ENCODE measurements at places on chromosomes 2 and 18.

DNA sequence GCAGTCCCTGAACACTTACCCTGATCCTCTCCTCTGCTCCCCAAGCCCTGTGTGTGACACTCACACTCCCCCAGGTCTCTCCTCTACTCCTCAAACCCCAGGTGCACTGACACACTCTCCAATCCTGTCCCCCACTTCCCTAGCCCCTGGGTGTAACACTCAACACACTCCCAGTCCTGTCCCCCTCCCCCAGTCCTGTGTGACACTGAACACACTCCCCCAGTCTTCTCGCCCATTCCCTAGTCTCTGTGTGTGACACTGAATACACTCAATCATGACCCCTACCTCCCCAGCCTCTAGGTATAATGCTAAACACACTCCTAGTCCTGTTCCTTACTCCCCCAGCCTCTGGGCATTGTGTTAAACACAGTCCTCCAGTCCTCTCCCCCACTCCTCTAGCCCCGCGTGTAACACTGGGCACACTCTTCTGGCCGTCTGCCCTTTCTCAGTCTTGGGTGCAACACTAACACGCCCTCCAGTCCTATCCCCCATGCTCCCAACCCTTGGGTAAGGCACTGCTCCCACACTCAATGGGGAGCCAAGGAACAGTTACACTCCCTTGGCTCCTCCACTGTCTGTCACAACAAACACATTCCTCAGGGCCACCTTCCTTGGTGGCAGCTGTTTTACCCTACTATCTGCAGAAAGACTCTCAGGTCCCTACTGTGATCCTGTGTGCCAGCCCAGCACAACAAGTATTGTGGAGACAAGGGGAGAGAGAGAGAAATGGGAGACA is 82.5 kb upstream of the PKDCC start:
- no peak for DNase-seq

DNA sequence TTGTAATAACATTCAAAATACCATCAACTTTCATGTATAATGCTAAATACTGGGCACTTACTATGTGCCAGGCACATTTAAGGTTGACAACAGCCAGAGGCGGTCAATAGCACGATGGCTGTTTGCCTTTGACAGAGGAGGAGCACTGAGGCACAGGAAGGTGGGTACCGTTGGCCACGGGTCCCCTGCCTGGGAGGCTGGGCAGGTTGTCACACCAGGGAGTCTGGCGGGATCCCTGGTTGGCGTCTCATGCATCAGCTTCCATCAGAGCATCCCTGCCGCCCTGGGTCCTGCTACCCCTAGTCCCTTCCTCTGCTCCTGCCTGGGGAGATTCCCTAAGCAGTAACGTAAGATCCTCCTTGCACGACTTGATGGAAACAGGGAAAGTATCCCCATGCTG is 19.4 kb downstream of the ALLC start:
- DNase-seq: no peak

DNA sequence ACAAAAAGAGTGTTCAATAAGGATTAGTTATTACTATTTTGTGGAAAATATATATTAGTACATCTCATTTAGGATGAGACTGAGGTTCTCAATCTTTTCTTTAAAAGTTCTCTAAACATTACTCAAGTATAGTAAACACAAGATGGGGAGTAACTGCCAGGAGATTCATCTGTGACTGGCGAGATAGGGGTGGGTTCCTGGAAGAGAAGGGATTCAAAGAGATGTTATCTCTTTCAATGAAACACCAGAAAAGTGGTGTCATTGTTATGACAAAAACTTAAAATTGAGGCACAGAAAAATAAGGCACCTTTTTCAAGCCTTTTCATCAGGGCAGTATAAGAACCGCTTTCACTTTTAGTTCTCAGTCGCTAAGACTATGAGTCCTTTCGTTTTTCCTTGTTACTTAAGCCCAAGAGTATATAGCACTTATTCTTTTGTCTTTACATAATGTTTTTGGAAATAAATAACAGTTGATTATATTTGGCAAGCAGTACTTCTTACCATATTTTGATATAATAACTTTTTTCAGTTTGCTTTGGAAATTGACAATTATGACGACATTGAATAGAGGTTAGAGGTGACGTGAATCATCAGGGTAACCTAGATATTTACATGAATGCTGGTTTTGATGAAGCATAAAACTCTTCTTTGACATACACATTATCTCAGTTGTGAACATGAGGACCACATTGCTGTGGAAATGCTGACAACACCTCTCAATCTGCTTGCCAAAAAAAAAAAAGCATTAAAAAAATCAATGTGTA is 393.9 kb upstream of the TCF4 start:
- DNase-seq: no peak

DNA sequence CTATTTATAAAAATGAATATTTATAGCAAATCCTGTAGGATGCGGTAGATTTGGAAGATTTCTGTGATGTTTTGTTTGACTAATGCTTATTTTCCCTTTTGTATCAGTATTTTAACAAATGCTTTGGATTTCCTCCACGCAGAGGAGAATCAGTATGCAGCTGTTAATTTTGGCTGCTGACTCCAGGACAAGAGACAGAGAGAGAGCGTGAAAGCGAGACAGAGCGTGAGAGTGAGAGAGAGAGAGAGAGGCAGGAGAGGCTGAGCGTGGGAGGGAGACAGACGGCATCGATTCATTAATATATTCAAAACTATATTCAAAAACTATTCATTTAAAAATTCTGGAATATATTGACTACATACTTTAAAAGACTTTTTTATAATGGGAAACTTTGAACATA is 62.5 kb downstream of the RRM2 start:
- DNase-seq: no peak

DNA sequence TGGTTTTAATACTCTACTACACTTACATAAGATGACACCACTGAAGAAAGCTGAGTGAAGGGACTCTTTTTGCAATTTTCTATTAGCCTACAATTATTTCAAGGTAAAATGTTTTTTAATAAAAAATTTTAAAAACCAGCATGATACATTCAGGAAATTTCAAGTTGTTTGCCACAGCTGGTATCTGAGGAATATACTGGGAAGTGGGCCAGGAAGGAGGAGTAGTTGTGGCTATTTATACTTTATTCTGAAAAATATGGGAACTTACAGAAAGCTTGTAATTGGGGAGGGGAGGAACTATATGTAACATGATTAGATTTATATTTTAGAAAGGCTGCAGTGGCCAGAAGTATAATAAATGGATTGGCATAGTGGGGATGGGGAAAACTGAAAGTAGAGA is 40.8 kb downstream of the WDR35 start:
- DNase-seq: peak; percentile 48

- DNase-seq: no peak
Observed at GRCh38 chr2:199668645-199669044, 182.3 kb downstream of the FTCDNL1 start.

GRCh38 chr2:128500138-128500800 is 181.6 kb upstream of the HS6ST1 start:
- DNase-seq: no peak

- no peak for DNase-seq
Observed at GRCh38 chr2:47715552-47715951, 67.4 kb upstream of the MSH6 start.

DNA sequence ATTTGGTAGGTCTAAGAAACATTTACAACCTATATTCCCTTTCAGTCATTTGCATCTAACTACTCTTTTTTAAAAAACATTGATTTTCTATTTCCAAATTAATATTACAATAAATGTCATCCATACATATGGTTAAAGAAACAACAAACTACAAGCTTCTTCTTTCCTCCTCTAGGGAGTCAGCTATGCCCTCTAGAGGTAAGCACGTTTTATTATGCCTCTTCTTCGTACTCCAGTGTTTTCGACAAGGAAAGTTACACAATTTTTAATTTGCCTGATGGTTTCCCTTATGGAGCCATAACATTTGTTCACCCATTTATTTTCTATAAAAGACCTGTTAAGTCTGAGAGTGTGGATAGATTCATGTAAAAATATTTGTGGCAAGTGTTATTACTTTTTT is 183.4 kb upstream of the CDH7 start:
- no peak for DNase-seq

DNA sequence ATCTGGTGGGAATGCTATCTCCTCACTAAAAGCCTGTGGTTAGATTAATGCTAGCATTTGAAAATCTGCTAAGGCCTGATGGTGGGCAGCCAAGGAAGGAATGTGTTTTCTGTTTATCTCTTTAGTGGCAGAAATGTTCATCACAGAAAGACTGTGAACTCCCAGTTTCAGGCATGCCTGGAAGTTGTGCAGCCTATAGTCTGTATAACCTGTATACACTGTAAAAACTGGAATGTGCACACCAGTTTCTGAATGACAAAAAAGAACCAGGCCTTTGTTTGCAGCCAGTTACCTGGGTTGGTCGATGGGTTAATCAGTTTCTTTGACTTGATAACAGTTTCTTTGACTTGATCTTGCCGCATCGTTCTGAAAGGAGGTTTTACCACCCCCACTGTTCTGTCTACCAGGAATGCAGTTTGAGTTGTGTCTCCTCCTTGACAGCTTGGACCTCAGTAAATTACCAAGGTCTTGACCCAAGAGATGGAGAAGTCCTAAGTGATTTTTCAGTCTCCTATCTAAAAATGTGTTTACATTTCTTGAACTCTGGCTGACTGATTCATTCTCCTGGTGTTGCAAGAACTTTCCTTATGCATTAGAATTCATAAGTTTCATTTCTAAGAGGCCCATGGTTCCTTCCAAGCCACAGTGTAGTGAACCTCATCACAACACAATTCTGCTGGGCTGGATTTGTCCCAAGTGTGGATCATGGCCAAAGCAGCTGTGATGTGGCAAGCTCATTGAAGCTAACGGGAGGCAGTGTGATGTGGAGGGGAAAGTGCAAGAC is 62.2 kb downstream of the KIAA2012 start:
- DNase-seq: peak; percentile 100

DNA sequence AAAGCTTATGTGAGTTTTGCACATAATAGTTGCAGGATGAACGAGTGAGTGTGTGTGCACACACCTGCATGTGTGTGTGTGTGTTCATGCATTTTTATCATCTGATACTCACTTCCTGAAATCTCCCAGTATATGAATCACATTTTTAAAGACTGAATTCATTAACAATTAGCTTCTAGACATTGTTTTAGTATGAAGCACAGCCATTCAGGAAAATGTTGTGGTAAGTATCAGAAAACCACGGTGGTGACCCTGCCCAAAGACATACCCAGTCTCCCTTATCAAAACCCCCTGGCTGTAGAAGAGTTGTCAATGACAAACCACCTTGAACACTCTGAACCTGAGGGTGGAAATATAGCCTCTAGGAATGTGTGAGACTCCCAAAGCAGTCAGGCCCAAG is 220.8 kb downstream of the ALK start:
- DNase-seq: peak; percentile 1

DNA sequence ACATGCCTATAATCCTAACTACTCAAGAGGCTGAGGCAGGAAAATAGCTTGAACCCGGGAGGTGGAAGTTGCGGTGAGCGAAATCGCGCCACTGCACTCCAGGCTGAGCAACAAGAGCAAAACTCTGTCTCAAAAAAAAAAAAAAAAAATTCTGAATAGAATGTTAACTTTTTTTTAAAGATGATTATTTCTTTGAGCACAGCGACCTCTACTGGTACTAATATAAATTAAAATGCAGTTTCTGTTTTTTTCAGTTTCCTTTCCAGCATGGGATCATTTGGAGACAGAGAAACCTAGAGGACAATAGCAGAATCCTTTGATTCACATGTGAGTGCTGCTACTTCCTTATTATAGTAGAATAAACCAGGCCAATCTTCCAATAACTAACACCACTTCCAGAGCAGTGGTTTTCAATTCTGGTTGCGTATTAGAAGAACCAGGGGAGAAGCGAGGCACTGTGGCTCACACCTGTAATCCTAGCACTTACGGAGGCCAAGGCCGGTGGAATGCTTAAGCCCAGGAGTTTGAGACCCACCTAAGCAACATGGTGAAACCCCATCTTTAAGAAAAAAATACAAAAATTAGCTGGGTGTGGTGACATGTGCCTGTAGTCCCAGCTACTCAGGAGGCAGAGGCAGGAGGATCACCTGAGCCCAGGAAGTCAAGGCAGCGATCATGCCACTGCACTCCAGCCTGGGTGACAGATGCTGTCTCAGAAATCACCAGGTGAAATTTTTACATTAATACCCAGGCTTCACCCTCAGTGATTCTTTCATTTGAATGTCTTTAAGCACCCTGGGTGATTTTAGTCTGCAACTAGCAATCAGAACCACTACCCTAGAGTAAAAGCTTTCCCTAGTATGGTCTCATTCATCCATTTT is 10.1 kb downstream of the SRSF7 start:
- DNase-seq: peak; percentile 60

DNA sequence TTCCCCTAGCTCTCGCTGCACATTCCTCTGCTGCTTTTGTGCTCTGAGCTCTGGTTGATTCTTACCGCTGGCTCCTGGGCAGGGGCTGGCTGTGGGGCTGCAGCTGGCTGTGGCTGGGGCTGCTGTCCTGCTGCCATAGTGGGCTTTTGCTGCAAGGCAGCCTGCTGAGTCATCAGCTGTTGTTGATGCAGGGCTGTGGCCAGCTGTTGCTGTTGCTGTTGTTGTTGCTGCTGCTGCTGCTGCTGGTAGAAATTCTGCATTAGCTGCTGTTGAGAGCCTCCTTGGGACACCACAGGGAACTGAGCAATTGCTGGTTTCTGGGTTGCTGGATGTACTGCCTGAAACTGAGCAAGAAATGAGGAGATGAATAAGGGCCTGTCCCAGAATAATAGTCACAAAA is 77.2 kb upstream of the NFU1 start:
- DNase-seq: peak; percentile 81

DNA sequence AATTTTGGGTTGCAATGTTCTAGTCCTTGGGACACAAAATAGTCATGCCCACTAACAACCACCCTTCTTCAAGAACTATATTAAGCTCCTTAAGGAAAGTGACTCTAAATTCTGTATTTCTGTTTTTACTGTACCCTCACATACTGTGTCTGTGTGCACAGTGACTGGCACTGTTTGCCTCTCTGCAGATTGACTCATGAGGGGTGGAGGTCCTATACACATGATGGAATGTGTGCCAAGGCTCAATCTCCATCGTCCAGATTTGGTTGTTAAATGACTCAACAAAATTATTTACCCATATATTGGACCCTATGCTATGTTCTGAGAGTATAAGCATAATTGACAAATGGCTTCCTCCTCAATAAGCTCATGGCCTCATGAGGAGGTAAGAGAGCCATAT is 126.6 kb upstream of the CWC22 start:
- no peak for DNase-seq

GRCh38 chr2:133633881-133634409 is 65.7 kb upstream of the NCKAP5 start:
- DNase-seq: no peak

DNA sequence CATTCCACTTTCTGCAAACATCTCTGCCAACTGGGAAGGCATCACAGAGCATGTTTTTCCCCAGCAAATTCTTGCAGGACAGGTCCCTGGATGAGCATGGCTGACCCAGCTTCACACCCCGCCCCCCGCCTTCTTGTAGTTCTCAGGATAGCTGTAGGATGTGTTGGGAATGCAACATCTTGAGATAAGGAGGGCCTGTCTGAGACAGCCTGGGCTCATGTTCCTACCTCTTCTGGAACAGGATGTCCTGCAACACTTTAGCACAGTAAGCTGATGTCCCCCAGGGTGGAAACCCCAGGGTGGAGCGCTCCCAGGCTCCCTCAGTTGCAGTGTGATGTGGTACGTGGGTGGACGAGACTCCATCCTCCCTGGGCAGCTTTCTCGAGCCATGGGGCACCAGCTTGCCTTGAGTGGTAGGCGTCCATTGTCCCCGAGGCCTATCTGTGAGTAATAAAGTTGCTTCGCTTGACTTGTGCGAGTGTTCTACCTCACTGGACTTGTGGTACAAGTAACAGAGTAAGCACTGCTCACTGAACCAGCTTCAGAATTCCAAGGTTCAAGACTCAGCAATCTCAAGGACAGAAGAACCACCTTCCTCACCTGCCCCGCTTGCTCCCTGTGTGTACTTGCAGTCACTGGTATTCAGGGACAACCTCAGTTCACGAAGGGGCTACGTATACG is 48.6 kb downstream of the EMX1 start:
- no peak for DNase-seq

GRCh38 chr2:233672886-233673285 is 1.2 kb downstream of the UGT1A9 start:
- no peak for DNase-seq

Measured in astrocyte of the cerebellum (primary cell).